ENCODE measurements at places on chromosomes 5 and 9.

DNA sequence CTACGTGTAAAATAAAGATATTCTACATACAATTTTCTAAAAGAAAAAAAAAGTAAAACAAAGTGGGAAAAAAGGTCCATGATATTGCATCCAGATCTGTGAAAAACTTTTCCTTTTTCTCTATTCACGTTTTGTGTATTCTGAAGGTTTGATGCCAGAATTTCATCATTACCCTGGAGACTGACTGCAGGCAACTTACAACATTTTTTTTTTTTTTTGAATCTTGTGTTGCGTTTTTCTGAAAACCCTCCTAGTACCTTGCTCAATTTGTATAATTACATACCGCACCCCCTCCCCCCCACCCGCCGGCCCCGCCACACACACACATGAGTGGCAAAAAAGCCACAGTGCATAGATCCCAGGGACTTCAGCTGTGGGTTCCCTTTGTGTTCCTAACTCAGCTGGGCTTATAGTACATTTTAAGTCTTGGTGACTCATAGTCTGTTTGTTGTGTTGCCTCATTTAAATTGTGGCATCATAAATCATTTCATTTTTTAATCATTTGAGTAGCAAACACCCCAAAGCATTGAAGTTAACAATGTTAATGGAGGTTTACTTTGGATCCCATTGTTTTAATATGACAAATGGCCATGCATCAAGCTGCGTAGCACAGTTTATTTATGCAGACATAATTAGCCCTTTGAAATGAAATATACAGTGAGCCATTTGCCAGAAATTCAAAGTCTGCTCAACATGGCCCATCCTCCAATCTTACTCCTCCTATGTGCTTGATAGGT is 36.0 kb downstream of the PRDM6 start:
- DNase-seq, result no peak

GRCh38 chr5:141504216-141504615 is 15.3 kb downstream of the PCDHGC5 start:
- DNase-seq, result no peak

GRCh38 chr9:98867429-98868168 is 60.1 kb downstream of the GALNT12 start:
- no peak for DNase-seq

DNA sequence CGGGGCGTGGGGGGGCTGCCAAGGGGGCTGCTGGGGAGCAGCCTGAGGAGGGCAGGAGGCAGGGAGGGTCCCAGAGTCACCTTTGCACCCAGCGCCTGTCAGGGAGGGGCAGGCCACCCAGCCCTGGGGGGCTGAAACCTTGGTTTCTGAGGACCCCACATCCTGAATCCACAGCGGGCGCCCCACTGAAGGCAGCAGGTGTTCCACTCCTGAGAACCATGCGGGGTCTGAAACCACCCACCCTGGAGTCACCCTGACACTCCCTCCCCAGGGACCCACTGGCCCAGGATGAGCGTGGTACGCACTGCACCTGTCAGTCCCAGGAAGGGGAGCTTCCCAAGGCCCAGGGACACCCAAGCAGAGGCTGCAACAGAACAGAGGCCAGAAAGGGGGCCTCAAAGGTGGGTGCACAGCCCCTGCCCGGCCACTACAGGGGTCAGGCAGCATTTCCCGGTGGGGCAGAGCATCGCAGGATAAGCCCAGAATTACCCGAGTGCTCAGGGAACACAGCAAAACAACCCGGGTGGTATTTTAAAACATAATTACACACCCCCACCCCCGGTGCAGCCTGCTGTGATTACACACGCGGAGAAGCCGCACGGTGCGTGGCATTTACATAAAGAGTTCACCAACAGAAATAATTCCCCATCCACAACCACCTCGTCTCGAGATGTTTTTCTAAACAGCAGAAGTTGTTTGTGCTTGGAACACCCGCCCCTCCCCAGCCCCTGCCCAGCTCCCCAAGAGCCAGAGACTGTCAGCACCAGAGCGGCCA is 57.3 kb upstream of the UBAC1 start:
- DNase-seq, result no peak

- no peak for DNase-seq
Measured at GRCh38 chr5:126513703-126514102, 81.3 kb downstream of the ALDH7A1 start.

DNA sequence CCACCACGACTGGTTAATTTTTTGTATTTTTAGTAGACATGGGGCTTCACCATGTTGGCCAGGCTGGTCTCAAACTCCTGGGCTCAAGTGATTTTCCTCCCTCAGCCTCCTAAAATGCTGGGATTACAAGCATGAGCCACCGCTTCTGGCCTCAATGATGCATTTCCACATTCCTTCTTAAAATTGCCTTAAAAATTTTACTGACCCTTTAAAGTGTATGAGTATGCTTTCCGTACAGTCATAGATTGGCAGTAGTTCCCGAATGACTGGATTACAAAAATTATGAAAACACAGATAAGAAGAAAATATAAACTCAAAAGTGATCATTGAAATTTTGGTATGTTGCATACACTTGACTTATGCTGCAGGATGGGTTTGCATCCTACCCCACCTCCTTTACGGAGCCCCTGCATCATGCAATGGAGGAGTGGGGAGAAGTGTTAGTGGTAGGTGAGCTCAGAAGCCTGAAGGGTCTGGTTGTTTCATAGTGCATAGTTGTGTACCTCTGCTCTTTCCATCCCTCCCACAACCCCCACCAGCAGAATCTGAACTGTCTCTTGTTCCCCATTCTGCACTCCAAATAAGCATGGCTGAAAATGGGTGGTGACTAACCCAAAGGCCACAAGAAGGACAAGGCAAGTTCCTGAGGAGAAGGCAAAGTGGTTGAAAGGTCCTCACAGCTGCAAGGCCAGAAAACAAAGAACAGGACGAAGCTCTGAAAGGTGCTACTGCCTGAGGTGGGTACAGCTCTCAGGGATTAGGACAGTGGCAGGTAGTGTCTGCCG is 26.8 kb downstream of the ANKRD55 start:
- no peak for DNase-seq

- no peak for DNase-seq
Measured at GRCh38 chr5:153953411-153953810, 85.3 kb downstream of the FAM114A2 start.

GRCh38 chr9:27054841-27055240 is 49.4 kb upstream of the LRRC19 start:
- no peak for DNase-seq

Measured in activated T-helper 1 cell treated with Interleukin-2 at 50 U/mL for 16 hours (primary cell).